ENCODE measurements at places on chromosomes 5 and 9. TPM values are rescaled to one million over a fixed set of nuclear protein-coding genes. Genes with fewer than 3 reads are reported as not detected.

DNA sequence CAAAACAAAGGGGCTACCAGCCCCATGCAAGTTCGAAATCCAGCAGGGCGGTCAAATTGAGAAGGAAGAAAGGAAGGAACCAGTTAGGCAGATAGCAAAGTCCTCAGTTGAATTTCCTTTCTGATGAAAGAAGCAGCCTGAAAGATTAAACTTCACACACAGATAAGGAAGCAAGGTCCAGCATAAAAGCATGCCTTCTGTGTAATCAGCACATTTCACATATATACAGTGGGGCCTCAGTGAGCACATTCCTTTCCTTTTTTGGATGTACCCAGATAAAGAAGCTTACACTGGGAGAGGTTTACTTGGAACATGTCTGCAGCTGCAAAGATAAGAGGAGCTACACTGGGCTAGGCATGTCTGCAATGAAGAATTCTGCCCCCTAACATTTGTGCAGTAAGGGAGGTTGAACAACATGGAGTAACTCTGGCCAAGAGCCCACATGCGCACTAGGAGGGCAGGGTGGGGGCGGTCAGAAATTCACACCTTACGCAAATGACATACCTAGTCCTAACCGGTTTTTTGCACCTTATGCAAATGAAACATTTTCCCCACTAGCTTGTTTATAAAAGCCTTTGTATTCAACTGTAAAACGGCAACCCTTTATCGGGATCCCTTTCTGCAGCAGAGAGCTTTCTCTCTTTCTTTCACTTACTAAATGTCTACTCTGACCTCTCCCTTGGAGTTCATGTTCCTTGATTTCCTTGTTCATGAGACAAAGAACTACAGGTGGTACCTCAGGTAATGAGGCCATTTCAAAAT lies 149.7 kb upstream of the FBXL17 start:
- DNase-seq = no peak

RUSC2 gene
- total RNA-seq = 25.1 TPM

DNA sequence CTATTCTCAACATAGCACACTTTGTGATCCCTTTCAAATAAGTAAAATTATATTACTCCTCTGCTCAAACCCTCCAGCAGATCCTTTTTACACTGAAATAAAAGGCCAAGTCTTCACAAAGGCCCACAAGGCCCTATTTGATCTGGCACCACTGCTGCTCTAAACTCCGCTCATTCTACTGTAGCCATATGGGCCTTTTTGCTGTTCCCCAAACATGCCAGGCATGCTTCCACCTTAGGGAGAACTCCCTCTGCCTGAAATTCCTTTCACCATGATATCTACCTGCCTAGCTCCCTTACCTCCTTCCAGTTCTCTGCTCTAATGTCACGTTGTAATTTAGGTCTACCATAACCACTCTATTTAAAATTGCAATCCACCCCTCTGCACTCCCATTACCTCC lies 28.3 kb downstream of the NRG2 start:
- DNase-seq = no peak

DRD1 gene
- total RNA-seq = not detected

DNA sequence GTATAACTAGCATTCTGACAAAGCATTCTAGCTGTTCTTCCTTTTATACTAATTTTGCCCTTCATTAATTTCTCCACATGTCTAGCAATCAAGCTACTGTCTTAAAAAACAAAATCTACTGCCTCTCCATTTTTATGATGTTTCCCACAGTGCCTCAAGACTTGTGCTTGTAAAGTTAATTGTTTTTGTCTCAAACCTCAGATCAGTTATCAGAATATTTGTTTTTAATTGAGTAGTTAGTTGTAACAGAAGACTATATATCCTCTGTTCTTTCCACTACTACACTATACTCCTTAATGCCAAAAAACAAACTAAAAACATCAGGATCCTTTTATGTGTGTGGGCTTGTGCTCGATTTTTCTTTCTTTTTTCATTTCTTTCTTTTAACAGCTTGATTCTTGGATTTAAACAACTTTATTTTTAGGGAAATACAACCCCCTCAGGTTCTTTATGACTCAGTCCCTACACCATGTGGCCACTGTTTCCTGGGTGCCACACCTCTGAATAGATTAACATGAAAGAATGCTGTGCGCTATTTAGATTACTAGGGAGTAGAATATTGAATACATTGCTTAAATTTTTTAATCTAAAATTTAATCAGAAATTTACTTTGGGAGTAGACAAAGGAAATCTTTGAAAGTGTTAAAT lies 1.2 kb downstream of the ASPN start:
- DNase-seq = no peak

MARCOL gene
- not detected for total RNA-seq

DNA sequence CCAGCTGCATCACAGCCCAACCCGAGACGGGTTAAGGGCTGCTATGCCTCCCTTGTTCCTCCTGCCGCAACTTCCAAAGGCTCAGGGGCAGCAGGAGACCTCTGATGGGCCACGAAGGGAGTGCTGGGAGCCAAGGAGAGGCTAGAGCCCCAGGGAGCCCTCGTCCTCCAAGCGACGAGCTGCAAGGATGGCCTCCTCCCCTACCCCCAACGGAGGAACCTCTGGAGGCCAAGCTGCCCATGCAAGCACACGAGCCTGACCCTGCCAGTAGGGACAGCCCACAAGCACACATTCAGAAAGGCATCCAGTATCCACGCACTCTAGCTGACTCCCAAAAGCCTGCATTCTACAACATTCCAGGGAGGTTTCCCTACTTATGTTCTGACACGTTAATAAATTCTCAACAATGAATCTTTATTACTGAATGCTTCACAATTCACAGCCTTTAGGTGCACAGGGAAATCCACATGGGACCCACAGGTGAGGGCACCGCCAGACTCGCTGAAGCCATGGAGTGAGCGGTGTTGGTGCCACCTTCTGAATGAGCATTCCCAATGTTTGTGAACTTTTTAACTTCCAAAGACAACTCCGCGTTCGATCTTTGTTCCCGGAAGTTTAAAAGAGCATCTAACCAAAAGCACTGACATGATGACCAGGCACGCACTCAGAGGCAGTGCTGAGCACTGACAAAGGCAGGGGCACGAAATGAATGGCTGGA lies 28.7 kb downstream of the IPPK start:
- no peak for DNase-seq

GRCh38 chr5:170206216-170206615 lies 26.6 kb upstream of the C5orf58 start:
- no peak for DNase-seq

FST gene
- total RNA-seq = 10.6 TPM

All from Right ventricle myocardium inferior (tissue), 1 donor.